Left kidney (tissue), 8 donors: ENCODE measurements at places on chromosomes 3 and 15.
A peak's percentile ranks its signal among the peaks of the same experiment; 100 is the strongest.

DNA sequence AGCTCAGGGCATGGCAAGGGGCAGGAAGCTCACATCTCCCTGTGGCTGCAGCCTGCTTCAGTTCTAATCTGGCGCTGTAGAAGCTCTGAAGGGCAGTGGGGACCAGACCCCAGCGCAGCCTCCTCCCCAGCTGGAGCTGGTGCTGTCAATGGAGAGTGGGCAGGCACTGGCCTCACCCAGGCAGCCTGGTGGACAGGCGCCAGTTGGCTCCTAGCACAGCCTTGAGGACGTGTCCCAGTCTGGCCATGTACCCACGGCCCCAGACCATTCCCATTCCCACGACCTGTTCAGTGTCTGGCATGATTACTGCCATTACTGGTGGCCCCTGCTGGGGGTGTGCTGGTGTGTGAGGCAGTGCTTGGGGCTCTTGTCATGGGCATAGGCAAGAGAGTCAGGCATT lies 16.3 kb downstream of the TYRO3 start:
- DNase-seq = no peak

- no peak for DNase-seq
Observed at GRCh38 chr3:111989061-111989678, 9.6 kb upstream of the TAGLN3 start.

DNA sequence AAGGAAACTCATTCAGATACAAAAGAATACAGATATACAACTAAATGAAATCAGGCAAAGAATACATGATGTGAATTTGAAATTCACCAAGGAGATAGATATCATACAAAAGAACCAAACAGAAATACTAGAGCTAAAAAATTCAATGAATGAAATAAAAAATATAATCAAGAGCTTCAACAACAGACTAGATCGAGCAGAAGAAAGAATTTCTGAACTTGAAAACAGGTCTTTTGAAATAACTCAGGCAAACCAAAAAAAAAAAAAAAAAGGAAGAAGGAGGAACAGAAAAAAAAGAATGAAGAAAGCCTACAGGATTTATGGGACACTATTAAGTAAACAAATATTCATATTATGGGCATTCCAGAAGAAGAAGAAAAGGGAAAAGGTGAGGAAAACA lies 137.8 kb downstream of the DMXL2 start:
- DNase-seq = no peak

DNA sequence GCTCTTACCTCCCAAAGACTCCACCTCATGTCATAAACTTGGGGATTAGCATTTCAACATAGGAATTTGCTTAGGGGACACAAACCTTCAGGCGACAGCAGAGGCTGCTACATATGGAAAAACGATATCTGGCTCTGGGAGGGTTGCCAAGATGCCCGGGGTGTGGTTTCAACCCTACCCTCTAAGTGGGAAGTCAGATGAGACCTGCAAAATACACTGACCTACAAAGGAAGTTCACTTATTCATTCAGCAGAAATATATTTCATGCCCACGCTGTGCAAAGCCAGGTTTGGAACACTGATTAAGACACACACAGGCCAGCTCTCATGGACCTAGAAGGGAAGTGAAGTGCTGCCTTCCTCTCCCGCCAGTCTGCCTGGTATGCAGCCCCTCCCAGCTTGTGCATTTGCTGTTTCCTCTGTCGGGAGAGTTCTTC lies 239.3 kb downstream of the FEZF2 start:
- DNase-seq = no peak

GRCh38 chr3:11632966-11633365 lies 10.7 kb downstream of the VGLL4 start:
- DNase-seq = no peak

GRCh38 chr3:141605883-141606282 lies 119.1 kb downstream of the RASA2 start:
- no peak for DNase-seq

DNA sequence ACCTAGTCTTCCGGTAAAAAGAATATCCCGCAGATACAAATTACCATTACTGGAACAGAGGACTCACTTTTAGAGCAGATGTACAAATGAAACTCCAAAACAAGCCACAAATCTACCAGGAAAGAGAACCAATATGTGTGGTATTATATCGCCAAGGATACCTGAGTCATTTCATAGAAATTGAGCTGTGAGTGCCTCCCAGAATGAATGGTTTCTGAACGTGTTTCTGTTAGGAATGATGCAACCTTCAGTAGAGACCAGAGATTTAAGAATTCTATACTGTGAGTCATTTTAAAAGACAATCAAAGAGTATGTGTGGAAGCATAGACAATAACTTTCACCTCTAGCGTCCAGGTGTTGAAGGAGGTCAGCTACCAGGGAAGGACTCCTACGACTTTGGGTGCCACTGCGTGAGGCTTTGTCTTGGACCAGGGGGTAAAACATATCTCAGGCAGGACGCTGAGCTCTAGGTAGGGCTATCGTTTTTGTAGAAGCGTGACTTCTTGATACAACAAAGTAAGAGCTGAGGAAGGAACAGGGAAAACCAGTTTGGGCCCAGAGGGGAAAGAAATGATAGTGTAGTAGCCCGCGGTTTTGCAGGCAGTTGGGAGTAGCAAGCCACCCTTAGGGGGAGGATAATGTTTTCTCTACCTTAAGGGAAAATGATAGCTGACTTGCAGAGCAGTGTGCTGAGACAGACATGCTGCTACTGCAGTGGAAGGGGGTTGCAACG lies 210.4 kb downstream of the TP63 start:
- no peak for DNase-seq

GRCh38 chr3:171846597-171846996 lies 3.4 kb downstream of the TMEM212 start:
- DNase-seq = no peak

DNA sequence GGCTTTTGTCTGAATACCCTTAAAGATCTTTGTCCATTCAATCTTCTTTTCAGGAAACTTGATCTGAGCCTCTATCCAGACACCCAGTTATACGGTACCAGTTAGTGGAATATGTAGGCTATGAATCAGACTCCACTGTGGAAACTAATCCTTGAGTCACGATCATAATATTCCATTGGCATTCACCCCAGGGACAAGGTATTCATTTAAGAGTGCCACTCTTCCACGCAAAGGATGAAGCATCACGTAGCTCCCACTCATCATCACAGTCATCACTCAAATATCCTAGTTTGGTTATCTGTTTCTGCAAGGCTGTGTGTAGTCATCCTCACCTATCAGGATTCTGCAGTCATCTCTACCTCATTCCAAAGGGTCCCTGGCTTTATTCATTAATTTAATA lies 85.6 kb downstream of the NEDD4 start:
- no peak for DNase-seq

DNA sequence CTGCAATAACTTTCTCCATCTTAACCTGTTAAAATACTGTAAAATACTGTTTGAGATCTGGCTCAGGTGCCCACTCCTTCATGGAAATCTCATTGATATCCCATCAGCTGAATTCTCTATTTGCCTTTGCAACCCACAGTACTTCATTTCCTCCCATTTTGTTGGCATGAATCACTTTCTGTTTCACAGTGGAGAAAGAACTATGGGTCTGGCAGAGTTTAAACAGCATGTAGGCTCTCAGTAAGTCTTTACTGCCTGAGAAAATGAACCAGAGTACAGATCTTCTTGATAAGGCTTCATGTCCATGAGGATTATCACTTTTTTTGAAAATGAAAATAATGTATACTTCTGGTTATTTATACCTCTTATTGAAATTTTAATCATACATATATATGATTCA lies 245.9 kb downstream of the NAALADL2 start:
- DNase-seq = no peak

GRCh38 chr3:173826416-173826815 lies 428.9 kb downstream of the NLGN1 start:
- no peak for DNase-seq

- no peak for DNase-seq
Observed at GRCh38 chr15:101138086-101138660, 113.7 kb downstream of the CHSY1 start.

- DNase-seq = no peak
Observed at GRCh38 chr3:55198554-55198953, 270.7 kb upstream of the LRTM1 start.

- DNase-seq = no peak
Observed at GRCh38 chr15:24039683-24040082, 352.6 kb upstream of the NDN start.

DNA sequence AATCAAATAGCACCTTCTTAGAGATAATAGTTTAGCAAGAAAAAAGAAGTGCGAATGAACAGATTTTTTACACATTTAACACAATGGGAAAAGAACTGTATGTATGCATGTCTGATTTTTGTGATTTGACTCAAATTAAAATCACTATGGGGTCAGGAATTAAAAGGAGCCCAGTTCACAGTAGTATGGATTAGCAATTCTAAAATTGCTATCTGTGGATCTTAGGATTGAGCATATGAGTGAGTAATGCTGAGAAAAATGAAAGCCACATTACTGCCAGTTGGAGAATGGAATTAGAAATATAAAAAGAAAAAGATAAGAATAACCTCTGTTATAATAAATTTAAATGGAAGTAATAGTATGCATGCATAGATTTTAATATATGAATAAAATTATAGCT lies 386.8 kb upstream of the PLSCR5 start:
- DNase-seq = no peak

- no peak for DNase-seq
Observed at GRCh38 chr3:31433679-31433992, 99.1 kb upstream of the STT3B start.

DNA sequence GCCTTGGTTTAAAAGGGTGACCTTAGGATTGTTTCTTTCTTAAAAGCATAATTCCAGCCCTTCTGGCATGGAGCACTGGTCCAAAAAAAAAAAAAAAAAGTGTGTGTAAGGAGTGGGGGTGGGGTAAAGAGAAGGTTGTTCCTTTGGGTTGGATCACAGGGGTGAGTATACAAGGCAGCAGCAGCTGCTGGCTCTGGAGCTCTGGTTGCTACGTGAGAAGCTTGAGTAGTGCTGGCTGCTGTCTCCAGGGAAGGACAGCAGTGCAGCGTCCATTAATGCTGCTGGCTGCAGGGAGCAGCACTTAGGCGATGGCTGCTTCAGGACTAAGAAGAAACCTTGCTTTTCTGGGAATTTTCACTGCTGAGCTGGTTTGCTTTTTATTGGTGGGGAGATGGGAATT lies 2.3 kb downstream of the SETD5 start:
- DNase-seq = peak; percentile 76

DNA sequence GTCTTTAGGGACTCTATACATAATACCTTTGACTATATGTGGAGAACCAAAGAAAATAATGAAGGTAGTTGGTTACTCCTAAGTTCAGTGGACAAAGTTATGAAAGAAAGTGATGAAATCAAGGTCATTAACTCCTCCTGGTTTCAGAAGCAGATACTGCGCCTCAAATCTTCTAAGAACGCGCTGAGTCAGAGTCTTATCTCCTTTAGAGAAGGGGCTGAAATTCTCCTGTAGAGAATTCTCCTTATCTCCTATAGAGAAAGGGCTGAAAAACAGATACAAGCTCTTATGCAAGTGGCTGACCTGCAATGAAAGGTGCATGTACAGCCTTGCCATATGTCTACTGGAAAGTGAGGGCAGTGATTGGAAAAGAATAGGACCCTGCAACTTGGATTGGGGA lies 824.2 kb downstream of the NSUN3 start:
- DNase-seq = no peak

GRCh38 chr3:184005941-184006507 lies 11.7 kb downstream of the ABCC5 start:
- peak; percentile 68 for DNase-seq

DNA sequence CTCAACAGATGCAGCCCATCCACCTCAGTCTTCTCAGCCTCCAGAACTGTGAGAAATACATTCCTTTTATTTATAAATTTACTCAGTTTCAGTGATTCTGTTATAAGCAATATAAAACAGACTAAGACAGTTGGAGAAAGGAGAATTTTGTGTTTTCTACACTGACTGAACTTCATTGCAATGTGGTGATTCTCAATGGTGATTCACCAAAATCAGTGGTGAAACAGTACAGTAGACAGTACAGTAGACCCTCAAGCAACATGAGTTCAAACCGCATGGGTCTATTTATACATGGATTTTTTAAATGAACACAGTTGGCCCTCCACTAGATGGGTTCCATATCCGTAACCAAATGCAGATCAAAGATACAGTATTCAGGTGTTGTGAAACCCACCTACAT lies 403.1 kb upstream of the TGFBR2 start:
- DNase-seq = no peak

DNA sequence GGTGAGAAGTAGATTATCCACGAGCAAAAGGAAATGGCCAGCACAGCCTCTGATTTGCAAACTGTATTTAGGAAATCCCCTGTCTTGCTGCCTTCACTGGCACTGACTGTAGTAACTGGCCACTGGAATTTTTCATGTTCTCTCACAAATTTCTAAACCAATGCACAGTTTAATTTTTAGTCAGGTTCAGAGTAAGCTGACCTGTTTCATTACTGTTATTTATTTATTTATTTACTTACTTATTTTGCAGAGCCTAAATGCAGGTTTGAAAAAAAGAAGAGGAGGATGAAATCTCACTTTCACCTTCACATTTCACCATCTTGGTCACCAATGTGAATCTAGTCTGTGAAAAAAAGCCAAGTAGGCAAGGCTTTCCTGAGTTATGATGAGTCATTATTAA lies 291.0 kb downstream of the PLOD2 start:
- no peak for DNase-seq

- no peak for DNase-seq
Observed at GRCh38 chr3:24845524-24846155, 351.0 kb upstream of the THRB start.

DNA sequence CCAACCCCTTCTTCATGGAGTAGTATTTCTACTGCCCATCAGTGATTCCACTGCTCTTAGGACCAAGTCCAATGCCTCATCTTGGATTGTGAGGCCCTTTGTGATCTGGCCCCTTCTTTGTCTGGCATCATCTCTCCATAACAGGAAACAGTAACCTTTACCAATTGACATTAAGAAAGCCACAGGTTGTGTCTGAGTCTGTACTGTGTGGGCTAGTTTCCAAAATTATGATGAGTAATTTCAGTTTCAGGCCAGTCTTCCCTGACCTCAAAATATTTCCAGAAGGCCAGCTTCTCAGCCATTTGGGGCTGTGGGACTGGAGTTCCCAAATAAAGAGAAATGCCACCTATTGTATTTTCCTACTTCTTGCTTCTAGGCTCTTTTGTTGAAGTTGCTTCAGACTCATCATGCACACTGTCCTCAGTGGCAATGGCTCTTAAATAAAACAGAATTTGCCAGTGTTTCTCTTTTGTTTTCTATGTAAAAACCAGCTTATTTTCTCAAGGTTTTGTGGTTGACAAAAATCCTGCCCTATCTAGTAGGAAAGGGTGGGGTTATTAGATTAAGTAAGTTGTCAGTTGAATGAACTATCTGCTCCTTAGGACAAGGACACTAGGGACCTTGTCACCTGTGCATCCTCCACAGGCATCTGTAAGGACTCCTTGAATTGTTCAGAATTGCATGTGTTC lies 47.0 kb upstream of the ACKR4 start:
- DNase-seq = no peak

GRCh38 chr15:92059036-92059970 lies 205.8 kb downstream of the SLCO3A1 start:
- DNase-seq = no peak

DNA sequence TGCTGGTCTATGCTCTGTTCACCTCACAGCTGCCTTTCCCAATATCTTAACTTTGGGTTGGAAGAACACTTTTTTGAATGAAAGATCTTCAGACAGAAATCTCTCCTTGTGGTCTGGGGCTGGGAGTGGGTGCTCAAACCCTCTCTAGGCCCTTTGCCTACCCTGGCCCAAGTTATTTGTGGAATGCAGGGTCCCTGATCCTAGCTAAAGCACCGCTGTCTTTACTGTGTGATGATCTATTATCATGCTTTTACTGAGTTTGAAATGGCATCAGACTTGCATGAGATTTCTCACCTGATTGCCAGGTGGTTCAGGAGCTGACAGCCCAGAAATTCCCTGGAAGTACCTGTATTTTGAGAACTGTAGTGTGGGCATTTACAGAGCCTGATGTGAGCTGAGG lies 412.7 kb upstream of the ONECUT1 start:
- no peak for DNase-seq

- no peak for DNase-seq
Observed at GRCh38 chr3:71432044-71432975, 151.2 kb downstream of the FOXP1 start.
